ENCODE measurements at places on chromosomes 6 and 20.
A peak's percentile ranks its signal among the peaks of the same experiment; 100 is the strongest.

GRCh38 chr6:79468587-79468986 is 68.6 kb downstream of the LCA5 start:
- no peak for DNase-seq

DNA sequence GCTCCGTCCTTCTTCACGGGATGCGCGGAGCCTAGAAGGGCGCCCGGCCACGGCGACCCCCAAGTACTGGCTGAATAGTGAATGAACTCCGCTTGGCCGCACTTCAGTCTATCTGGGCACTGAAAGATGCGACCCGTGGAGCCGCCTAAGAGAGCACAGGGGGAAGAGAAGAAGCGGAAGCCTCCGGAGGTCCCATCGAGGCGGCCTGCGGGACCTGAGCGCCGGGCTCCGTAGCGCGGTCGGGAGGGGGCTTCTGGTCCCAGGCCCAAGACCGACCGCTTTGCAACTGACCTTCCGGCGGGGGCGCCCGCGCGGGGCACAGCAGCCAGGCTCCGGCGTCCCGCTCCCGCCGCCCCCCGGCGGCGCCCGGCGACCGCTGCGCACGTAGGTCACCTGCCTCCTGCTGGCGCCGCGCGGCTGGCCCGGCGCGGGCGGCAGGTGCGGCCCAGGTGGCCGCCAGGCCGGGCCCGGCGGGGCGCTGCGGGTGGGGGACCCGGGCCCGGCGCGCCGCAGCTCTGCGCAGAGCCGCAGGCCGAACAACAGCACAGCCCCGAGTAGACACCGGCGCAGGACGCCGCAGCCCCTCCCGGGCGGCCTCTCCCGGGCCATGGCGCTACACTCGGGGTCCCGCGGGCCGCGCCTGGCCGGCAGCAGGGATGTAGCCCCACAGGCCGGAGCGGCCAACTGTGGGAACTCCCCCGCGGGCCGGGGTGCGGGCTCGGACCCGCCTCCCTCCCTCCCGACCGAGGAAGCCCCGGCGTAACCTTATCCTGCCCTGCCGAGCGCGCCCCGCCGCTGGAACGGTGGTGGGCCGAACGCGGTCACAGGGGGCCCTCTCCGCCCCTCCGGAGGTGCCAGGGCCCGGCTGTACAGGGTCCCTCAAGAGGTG is at the start of gene METTL24:
METTL24 (minus strand) TSS at position 686 of the 889 bp plus-strand sequence; CDS start at position 609, 77 bp downstream.
- peak; percentile 5 for DNase-seq

GRCh38 chr6:131597446-131597845 is 24.4 kb downstream of the ARG1 start:
- no peak for DNase-seq

DNA sequence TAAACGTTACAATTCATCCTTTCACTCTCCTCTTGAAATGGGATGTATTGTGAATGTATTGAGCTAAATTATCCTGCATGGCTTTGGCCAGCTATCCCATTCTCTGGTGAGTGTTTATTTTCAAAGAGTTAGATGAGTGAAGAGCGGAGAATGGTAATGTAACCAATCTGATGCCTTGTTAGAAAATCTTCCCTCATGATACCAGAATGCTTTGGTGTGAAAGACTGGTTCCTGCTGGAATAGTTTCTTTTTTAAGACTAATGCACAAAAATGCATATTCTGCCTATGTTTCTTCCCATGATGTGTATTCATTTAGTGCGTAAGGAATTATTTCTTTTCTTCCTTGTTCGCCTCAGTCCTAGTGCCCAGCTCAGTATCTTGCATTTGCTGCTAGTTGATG is 506.7 kb downstream of the PRKN start:
- no peak for DNase-seq

- no peak for DNase-seq
Measured at GRCh38 chr6:93272211-93272610, 147.1 kb downstream of the EPHA7 start.

Measured in activated T-cell treated with anti-CD3 and anti-CD28 coated beads for 48 hours (primary cell).